ENCODE measurements at places on chromosomes 12 and 14.
A peak's percentile ranks its signal among the peaks of the same experiment; 100 is the strongest.

DNA sequence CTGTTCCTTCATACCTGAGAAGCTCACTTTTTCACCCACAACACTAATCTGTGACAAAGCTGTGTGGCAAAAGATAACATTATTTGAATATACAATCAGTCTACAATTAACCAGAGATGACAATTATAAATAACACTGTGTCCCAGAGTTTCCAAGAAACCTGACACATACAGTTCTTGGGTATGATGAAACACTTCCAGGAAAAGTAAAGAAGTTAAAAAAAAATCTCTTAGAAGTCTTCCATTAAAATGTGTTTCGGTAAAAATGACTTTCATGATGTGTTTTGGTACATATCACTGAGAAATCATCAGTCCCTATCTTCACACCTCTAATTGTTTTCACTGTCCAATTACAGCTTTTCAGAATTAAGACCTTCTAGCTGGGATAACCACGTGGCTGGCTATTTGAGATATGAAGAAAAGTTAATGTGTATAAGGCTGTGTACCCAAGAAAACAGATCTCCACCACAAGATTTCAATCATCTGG lies 390.2 kb downstream of the SOX5 start:
- no peak for DNase-seq

DNA sequence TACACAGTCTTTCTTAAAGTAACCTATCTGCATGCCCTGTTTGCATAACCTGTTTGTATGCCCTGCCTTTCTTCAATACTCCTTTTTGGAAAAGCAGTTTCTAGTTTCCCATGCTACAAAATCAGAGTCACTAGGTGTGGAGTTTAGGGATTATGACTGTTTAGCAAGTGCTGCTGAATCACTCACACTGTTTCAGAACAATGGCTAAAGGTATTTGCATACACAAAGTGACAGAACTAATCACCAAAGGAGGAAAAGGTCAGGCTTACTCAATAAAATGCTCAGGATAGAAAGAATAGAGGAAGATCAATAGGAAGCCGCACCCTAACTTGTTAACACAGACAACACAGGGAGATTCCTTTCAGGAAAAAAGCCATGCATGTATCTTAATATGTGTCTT lies 19.4 kb downstream of the EGLN3 start:
- DNase-seq = no peak

DNA sequence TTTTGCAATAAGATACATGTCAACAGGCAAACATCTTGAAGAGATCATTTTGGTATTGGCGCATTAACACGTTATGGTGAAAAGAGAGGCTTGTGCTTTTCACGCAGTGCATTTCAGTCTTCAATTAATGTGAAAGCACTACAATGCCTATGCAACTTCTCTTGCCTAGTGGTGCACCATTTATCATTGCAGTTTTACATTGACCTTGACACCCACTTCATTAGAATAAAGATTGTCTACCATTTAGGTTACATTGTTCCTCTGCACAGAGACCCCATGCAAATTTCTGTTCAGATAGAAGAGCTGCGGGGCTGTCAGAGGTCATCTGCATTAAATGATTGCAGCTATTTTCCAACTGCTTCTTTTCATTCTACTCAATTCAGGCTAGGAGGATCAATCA lies 212.2 kb upstream of the NPAS3 start:
- DNase-seq = no peak

- peak; percentile 62 for DNase-seq
These were observed 2.2 kb downstream of the IRF2BPL start for GRCh38 chr14:77026166-77026929.

DNA sequence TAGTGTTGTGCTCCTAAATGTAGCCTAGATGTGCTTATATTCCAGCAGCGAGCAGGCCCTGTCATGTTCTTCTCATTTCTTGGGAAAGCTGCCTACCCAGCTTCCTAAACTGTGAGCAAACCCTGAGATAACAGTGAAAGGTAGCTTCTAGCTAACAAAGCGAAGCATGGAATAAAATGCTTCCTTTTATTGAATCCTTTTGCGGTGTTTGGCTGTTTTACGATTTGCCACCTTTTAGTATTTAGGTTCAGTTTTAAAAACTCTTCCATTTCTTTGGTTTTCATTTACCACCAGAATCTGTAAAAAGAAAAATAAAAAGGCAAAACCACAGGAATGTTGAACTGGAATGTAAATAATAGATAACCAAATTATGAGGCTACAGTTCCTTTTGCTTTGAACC lies 5.0 kb upstream of the PKP2 start:
- no peak for DNase-seq

- no peak for DNase-seq
These were observed 398.8 kb downstream of the FOXG1 start for GRCh38 chr14:29165431-29165830.

DNA sequence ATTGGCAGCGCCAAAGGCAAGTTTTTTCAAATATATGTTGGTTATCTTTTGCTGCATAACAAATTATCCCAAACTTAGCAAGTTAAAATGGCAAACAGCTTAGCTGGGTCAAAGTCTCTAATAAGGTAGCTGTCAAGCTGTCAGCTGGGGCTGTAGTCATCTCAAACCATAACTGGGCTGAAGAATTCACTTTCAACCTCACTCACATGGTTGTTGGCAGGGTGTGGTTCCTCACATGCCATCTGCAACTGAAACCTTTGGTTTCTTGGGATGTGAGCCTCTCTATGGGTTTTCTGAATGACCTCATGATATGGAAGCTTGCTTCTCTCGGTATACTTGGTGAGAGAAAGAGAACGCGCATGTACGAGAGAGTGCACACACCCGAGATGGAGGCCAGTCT lies 125.4 kb downstream of the LRIG3 start:
- no peak for DNase-seq

DNA sequence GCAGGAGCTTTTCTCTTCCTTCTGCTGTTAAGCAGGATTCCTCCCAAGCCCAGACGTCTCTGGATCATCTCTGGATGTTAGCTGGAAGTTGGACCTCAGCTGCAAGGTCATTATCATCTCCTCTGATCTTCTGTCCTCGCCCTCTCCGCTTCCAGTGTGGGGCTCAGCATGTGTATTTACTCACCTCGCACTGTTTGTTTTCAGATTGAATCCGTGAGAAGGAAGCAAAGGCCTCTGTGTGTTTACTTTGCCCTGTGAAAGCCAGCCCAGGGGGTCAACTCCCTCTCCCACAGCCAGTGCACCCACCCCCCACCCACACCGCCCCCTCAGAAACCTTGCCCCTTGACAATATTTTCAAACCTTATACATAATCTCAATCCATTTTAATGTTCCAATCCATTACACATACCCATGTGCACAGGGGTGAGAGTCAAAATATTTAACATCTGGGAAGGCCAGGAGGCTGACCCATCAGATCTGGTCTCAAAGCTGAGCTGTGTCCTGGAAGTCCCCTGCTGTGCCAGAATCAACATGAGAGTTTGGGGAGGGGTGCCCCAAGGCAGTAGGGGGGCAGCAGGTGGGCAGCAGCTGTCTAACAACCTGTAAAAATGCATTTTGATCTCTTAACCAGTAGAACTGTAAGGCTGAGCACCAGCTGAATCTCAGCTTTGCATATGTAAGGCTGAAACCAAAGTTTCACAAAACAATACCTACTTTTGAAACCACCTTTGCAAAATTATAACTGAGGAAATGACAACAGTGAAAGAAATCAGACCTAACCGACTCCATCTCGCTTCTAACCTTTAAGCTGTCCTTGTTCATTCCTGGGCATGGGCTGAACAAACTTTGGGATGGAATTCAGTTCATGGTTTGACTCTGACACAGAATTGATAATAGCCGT lies 157.9 kb downstream of the ZNF664 start:
- DNase-seq = no peak

Data from Right ventricle myocardium superior (tissue), 1 donor.